ENCODE measurements at places on chromosomes 2 and 18.

GRCh38 chr2:33222309-33222708 is 254.1 kb upstream of the RASGRP3 start:
- no peak for DNase-seq

- no peak for DNase-seq
These were observed 43.5 kb upstream of the ELAC1 start for GRCh38 chr18:50924372-50924771.

DNA sequence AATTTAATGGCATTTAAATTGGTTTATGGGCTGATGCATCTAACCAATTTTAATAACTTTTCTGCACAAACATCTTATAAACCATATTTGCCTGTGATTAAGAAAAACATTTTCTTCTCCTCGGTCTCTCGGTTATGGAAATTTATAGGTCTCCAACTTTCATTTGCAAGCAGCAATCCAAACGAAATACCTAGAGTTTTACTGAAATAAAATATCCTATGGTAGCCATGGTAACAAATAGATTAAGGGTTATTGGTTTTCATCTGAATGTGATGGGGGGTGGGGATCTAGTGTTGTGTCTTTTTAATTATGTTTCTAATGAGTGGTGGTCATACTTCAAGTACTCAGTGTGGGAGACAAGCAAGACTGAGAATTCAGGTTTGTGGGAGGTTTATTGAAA is 2.9 kb downstream of the KLHL29 start:
- no peak for DNase-seq

DNA sequence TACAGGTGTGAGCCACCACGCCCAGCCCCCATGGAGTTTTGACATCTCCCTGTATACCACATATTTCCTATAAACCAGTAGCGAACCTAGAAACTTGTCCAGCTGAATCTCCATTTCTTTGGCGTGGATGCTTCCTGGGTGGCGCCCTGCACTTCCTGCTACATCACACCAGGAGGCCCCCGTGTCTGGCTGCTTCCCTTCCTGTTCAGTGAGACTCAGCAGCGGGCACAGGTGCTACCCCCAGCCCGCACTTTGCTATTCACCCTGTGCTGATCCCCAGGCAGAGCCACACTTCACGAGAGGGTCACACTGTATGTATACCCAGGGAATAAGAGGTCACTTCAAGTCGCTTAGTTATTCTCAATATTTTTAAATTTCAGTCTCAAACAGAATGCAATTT is 35.0 kb downstream of the CYP27C1 start:
- peak; percentile 50 for DNase-seq

DNA sequence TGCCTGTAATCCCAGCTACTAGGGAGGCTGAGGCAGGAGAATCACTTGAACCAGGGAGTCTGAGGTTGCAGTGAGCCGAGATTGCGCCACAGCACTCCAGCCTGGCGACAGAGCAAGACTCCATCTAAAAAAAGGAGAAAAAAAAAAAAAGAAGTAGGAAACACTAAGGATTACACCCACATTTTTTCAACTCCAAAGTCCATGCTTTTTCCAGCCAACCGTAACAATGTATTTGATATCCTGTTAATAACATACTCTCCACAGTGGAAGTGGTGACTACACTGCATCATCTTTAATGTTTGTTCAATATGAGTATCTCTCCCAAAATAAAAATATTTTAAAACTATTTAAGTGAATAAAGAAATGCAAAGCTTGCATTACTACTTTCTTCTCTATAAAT is 481.6 kb upstream of the ACVR2A start:
- DNase-seq: no peak

DNA sequence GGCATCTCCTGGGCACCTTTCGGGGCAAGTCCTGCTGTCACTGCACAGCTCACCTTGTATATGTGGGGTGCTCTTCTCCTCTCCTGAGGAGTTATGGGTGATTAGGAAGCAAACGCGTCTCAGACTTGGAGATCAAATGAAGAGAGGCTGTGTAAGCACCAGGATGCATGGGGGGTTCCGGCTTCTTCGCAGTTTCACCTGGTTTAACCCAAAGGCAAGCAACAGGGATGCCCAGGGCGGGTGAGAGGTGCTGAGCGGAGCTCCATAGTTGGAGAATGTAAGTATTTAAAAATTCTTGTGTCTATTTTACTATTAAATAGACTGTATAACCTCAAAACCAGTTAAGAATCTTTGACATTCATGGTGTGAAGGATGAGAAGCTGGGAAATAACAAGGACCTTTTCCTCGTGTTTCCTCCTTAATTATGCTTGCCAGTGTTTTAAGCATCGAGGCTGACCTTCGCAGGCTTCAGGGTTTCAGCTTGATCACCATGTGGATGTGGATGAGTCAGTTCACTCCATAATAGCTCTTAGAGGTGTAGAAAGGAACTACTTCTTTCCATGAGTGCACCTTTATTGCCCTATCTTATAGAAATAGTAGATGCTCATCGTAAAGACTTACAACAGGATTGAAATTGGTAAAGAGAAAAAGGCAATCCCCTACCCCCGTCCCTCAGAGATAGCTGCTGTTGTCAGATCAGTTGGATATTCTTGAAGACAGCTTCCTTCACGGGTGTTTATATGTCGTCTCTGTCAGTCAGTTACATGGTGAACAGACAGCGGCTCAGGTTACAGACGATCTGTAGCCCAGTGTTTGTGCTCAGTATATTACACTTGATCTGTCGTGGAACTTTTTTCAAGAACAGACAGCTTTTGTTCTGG is 201.1 kb downstream of the AGAP1 start:
- DNase-seq: no peak

DNA sequence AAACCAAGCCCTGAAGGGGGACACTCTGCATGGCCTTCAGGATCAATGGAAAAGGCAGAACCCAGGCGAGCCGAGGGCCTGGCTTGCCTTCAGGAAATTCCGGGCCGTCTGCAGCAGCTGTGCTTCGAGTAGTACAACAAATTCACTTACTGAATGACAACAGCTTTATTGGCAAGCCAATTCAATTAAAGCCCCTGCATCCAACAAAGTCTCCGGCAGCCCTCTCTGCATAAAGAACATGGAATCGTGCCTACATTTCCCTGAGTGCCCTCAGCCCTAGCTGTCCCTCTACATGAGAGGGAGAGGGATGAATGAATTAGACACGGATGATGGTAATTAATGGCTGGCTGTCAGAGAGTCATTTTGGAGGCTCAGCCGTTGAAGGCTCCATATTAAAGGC is 189.0 kb downstream of the BCL11A start:
- DNase-seq: no peak

- DNase-seq: no peak
These were observed 135.7 kb upstream of the CTDP1 start for GRCh38 chr18:79543861-79544385.

GRCh38 chr2:99682275-99683060 is 192.7 kb upstream of the REV1 start:
- DNase-seq: no peak

GRCh38 chr18:21991081-21991534 is 178.3 kb upstream of the GATA6 start:
- DNase-seq: no peak

- DNase-seq: no peak
These were observed 9.9 kb downstream of the CNNM4 start for GRCh38 chr2:96770442-96771202.

- peak; percentile 73 for DNase-seq
These were observed 134.7 kb downstream of the TMEM163 start for GRCh38 chr2:134583997-134584520.

DNA sequence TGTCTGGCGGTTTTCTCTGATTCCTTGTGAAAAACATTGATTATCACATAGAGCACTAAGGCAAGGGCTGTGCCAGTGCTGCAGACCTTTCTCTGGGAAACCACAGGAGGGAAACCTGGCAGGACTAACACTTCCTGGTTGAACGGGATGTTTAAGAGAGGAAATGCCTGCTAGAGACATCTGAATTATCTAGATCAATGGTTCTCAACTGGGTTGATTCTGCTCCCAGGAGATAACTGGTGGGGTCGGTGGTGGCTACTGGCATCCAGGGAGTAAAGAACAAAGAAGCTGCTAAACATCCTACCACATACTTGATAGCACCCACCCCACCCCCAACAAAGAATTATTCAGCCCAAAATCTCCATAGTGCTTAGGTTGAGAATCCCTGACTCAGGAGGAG is 37.5 kb downstream of the DDX18 start:
- no peak for DNase-seq
